ENCODE measurements at places on chromosomes 3 and 15.

- DNase-seq = no peak
Observed at GRCh38 chr15:42890161-42890913, 30.2 kb downstream of the TTBK2 start.

- no peak for DNase-seq
Observed at GRCh38 chr15:89803941-89804800, 10.5 kb downstream of the ANPEP start.

DNA sequence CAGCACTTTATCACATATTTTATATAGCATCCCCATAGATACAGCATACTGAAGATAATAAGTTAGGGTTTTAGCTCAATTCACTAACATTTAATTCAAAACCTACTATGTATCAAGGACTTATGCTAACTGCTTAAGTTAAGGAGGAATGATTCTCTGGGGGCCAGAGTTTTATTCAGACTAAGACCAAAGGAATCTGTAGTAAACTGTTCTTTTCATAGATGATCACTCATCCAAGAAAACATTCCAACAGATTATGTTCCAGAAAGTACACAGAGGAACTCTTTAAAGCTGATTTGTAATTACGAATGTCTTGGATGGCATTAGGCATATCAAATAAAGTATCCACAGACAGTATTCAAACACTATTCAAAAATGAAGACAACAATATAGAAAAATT is 226.4 kb downstream of the SCAPER start:
- no peak for DNase-seq

DNA sequence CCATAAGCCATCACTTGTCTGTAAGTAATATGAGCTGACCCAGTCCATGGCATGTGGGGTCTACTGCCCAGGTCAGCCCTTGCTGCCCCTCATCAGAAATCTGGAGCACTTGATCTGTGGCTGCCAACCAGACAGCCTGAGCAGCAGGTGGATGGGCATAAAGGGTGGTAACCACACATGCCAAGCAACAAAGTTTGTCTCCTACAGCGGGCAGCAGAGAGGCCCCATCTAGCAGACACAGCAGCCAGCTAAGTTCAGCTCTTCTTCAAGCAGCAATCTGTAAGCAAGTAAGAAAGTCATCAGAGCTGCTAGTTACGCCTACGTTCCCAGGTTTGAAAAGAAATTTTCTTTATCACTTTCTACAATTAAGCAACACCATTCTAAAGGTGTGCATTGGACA is 27.9 kb downstream of the CHCHD4 start:
- DNase-seq = no peak

DNA sequence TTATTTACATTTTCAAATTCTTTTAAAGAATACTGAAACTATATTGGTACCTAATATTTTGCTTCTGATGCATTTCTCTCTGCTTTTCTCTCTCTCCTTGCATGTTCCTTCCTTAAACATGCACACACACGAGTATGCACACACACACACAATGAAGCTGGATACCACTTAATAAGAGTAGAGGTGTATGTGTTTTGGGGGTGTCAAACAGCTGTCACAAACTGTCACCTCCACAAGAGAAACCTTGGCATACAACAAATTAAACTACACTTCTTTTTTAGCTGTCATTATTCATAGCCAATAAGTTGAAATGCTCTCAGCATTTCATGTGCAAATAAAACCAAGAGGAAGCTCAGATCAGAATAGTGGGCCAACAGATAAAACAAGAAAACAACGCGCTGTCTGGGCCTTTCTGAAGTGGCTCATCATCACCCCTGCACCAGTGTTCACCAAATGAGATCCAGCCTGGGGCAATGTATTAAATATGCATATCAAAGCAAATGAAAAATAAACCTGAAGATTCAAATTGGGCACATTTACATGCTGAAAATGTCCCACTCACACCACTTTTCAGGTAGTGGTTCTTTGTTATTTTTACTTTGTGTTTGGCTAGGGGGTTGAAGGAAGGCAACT is 9.7 kb downstream of the MEIS2 start:
- DNase-seq = no peak

DNA sequence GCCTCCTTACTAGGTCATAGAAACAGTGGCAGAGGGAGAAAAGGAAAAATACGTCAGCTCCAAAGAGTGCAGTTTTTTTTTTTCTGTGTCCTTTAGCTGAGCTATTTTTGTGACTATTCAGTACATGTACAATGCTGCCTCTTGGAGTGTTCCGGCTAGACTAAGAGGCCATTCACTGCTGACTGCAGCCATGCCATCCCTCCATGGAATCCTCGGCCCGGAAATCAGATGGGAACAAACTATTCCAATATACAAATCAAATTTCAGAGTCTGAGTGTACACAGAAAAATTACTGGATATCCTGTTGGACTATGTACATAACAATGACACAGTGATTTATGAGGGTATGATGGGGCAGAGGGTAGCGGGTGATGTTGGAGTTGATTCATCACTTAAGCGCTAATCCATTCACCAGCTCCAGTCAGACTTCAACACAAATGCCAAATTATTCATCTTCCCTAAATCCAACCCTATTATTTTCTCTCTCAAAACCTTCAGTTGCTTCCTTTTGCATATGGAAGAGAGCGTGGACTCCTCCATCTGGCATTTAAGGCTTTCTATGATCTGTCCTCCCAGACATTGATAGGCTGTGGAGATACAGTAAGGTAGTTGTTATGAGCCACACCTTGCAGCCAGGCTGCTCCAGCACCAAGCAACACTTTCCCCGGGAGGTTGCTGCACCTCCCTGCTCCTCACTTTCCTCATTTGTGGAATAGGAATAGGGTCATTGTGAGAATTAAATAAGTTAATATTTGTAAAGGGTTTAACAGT is 109.1 kb downstream of the LPP start:
- no peak for DNase-seq

- DNase-seq = no peak
Observed at GRCh38 chr3:68802111-68802870, 130.1 kb downstream of the TAFA4 start.
